ENCODE measurements at places on chromosomes 7 and 10. TPM values are rescaled to one million over a fixed set of nuclear protein-coding genes. Genes with fewer than 3 reads are reported as not detected.
A peak's percentile ranks its signal among the peaks of the same experiment; 100 is the strongest.

- DNase-seq = no peak
Observed at GRCh38 chr10:133044401-133044811, 43.3 kb upstream of the ADGRA1 start.

Gene NET1
- total RNA-seq = 8.5 TPM

- peak; percentile 95 for DNase-seq
Observed at GRCh38 chr10:101367569-101368453, 13.8 kb downstream of the BTRC start.

DNA sequence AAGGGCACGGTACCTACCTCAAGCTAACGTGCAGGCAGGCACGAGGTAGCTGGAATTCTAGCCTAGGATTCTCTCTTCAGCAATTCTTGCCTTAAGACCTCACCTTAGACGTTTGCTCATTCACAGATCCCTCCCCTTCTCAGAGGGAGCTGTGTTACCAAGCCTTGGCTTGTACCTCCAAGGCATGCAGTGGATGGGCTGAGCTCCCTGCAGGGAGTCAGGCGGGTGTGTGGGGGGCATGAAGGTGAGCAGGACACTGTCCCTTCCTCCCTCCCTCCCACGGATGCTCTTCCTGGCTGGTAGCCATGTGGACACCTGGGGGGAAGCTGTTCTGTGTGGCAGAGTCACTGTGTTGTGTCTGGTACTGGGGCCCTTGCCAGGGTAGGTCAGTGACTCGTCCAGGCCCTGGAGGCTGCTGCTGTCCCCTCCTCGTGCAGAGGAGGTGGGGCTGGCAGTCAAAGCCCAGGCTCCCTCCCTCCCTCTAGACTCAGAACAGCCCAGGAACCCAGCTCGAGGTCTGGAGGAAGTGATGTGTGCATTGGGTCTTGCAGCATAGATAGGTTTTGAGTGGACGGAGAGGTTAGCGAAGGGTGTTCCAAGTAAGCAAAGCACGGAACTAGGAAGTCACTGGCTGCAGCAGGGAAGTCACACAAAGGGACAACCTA, 222.2 kb upstream of the SH2B2 start:
- peak; percentile 64 for DNase-seq

Gene STEAP1
- 5.0 TPM for total RNA-seq

Gene MUC3A
- total RNA-seq = 0.33 TPM

Gene C1QL3
- 0.33 TPM for total RNA-seq

- DNase-seq = no peak
Observed at GRCh38 chr10:123952099-123952498, 60.5 kb upstream of the CPXM2 start.

- no peak for DNase-seq
Observed at GRCh38 chr10:102765336-102765735, 21.6 kb downstream of the WBP1L start.

DNA sequence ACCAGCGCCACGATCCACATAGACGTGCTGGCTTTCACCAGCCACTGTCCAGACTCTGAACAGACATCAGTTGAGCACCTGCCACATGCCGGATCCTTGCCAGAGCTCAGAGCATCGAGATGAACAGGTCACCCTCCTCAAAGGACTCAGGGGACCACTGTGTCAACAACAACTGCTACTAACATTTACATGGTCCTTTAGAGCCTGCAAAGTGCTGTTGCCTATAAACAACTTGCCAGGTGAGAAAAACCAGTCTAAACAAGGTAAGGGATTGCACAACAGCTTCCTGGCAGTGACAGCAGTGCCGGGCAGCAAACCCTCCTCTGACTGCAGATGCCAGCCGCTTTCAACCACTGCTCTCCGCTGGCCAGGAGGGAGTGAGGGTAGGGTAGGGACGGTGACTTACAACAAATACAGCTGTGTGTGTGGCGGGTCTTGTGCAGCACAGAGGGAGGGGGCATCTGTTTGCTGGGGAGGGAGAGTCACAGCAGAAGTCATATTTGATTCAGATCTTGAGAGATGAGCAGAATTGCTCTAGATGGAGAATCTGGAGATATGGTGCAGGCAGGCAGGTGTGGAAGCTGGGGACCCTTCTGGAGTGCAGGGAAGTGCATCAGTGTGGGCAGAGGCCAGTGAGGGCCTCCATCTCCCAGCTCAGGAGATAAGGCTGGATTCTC, 32.8 kb upstream of the RHEB start:
- peak; percentile 71 for DNase-seq

Gene TMEM176A
- not detected for total RNA-seq

DNA sequence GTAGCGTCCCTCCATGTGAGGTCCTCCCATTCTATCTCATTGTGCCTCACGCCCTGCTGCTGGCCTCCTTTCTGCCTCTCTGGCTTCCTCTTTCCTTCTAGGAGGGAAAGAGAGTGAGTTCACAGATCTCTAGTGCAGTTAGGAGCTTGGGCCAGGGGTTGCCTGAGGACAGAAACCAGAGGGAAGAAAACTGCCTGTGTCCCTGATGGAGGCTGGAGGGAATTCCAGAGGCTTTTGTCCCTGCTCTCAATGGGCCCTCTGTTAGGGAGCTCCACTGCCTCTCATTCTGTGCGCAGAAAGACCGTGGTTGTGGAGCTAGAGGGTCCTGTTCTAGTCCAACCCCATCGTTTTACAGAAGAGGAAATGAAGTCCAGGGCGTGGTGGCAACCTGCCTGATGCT, 4.6 kb downstream of the MARVELD1 start:
- DNase-seq = no peak

DNA sequence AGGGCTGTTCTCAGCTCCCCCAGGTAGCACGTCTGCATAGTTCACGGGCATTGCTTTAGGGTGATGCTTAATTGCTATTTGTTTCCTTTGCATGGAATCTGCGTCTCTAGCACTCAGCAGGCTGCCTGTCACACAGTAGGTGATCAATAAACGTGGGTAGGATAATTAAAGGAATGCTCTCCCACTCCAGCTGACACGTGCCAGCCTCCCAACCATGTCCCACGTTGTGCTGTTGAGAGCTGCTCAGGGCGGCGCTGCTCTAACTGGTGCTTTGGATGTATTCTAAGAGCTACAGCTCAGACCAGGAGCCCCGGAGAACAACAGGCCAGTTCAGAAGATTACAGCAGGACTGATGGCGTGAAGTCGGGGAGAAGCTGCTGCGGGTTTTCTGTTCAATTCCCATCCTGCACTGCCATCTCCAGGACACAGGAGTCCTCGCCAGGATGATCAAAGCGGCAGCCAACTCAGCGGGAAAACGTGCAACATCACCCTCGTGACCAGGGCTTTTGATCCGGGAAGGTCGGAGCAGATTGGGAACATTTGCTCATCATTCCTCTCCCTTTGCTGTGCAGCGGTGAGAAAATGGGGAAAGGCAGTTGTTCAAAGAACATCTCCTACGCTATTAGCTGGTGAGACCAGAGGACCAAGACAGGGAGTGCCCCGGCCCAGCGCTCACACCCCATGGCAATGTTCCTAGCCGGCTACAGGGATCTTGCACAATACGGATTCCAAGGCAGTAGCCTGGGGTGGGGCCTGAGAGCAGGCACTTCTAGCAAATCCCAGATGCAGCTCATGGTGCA, 50.5 kb upstream of the FOXK1 start:
- peak; percentile 87 for DNase-seq

Gene HNRNPF
- total RNA-seq = 149 TPM

Gene FBXO24
- total RNA-seq = 0.45 TPM

DNA sequence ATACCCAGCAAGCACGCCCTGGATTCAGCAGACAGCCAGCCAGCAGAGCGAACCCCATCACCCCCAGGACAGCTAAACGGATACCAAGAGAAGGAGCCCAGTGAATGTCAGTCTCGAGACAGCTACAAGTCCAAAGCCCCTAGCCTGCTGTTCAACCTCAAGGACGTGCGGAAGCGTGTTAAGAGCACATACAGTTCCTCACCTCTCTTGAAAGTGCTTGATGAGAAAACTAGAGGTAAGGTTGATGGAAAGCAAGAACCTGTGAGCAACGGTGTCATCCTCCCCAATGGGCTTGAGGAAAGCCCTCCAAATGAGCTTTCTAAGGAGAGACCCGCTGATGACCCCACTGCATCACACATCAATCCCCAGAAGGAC, 24.9 kb downstream of the C10orf71 start:
- no peak for DNase-seq

DNA sequence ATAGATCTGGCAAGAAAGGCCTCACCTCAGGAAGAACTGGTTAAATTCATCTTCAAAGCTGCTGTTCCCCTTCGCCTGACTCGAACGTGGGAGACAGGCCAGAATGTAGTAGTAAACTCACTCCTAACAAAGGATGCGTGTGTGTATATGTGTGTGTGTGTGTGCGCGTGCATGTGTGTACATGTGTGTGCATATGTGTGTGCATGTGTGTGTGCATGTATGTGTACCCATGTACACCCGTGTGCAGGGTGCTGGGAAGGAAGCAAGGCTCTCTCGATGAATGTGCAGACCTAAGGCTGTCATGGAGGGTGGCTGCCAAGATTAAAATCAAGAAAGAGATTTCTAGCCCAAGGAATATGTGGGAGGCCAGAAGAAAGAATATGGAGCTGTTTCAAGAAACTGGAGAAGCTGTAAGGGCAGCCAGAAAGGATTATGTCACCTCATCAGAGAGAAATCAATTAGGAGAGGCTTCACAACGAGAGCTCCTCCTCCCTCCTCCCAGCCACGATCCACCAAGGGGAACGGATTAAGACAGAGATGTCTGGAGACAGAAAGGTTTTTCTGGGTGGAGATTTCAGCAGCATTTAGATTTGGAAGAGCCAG, 34.0 kb upstream of the LBX1 start:
- no peak for DNase-seq

DNA sequence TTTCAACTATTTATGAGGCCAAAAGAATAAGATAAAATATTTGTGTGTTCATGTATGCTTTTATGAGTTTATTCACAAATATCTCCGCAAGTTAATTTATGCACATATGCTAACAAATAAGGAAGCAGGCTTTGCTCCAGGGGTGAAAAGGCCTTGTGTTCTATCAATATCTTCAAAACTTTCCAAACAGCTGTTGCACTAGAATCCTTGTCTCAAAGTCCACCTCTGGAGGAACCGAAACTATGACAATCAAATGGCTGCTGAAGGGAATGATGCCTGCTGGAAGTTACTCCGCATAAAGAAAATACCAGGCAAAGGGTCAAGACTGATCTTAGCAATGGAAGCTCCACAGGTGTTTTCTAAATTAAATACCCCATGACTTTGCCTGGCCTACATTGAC, 145.0 kb upstream of the GHITM start:
- DNase-seq = no peak
